Fibroblast of lung (primary cell): ENCODE measurements at places on chromosomes 13 and 19.
A peak's percentile ranks its signal among the peaks of the same experiment; 100 is the strongest.

GRCh38 chr13:61294467-61295191, 121.0 kb downstream of the PCDH20 start:
- no peak for DNase-seq

DNA sequence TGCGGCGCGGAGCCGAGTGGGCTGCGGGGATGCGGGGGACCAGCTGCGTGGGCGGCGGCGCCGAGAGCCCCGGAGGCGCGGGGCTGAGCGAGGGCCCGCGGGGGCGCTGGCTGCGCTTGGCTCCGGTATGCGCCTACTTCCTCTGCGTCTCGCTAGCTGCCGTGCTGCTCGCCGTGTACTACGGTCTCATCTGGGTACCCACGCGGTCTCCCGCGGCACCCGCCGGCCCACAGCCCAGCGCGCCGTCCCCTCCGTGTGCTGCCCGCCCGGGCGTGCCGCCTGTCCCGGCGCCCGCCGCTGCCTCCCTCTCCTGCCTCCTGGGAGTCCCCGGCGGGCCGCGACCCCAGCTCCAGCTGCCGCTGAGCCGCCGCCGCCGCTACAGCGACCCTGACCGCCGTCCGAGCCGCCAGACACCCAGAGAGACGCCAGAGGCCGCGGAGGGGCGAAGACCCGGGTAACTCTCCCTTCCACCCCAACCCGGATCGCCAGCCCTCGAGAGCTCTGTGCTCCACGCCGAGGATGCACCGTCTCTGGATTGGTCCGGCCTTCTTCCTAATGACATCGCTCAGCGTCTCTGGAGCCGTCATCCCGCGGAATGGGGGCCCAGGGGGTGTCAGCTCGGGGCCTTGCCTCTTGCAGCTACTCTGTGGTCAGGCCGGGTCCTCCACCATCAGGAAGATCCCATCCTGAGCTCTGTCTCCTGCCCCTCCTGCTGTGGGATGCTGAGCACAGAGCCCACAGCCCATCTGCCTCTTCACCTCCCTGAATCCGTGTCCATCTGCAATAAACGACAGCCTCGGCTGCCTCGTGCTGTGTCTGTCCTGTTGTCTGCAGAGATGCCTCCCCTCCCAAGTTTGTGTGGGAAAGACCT, 441 bp downstream of the INAFM1 start:
- DNase-seq = no peak

- peak; percentile 93 for DNase-seq
Observed at GRCh38 chr13:114099191-114099590, 33.2 kb downstream of the RASA3 start.

DNA sequence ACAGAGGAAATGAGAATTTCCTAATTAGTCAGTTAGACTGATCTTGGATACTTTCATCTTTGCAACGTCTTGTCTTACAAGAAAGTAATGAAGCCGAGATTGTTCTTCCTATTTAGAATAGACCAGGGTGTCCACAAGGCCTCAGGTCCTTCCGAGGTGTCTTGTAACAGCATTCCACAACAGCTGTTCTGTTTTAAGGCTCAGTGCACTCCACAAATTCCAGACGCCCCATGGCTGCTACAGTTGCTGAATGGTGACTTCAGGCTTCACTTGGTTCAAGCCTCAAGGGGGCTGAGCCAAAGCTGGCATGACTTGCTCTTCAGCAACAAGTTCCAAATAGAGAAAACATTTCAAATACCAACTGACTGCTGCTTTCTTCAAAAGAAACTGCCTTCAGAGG, 143.4 kb downstream of the SHISA2 start:
- no peak for DNase-seq

- DNase-seq = no peak
Observed at GRCh38 chr19:4979211-4979807, 10.4 kb downstream of the KDM4B start.

- DNase-seq = peak; percentile 36
Observed at GRCh38 chr13:70253834-70254233, 145.6 kb upstream of the KLHL1 start.

GRCh38 chr13:26658448-26659385, 101.2 kb downstream of the WASF3 start:
- no peak for DNase-seq

GRCh38 chr19:53870485-53870844, 2.8 kb downstream of the MYADM start:
- peak; percentile 20 for DNase-seq

- no peak for DNase-seq
Observed at GRCh38 chr19:34957830-34958751, 5.9 kb downstream of the ZNF792 start.

DNA sequence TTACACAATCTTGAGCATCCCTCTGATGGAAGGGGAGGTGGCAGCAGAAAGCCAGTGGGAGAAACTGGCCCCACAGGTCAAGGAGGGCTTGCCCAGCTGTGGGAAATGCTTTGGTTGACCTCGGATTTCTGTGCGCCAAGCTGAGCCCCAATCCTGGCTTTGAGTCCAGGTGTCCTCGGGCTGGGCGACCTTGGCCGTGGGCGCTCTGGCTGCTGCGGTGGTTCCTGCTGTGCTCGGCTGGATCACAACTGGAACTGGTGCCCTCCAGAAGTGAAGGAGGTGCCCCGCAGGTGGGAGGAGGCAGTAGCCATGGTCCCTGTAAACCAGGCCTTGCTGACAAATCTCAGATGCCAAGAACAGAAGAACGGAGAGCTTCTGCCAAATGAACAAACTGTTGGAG, 56.4 kb downstream of the ZNF676 start:
- DNase-seq = no peak

DNA sequence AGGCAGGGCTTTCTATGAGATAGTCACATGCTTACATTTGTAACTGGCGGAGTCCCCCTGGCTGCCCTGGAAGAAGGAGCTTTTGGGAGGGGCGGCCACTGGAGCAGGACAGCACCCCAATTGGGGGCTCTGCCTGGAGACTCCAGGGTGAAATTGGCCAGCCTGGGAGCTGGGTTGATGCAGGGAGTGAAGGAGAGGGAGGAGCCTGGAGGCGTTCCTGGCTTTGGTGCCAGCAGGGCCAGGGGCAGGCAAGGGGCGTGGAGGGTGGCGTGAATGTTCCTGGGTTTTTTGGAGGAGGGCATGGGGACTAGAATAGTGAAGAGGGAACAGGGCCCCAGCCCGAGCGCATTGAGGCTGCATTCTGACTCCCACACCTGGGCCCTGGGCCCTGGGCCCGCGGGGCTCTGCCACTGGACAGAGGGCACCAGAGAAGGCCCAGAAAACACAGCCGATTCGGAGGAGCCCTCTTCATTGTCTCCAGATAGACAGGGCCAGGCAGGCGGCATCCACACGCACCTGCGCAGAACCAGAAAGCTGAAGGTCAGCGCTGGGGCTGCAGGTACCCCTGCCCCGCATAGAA, 29.5 kb downstream of the COMP start:
- no peak for DNase-seq

DNA sequence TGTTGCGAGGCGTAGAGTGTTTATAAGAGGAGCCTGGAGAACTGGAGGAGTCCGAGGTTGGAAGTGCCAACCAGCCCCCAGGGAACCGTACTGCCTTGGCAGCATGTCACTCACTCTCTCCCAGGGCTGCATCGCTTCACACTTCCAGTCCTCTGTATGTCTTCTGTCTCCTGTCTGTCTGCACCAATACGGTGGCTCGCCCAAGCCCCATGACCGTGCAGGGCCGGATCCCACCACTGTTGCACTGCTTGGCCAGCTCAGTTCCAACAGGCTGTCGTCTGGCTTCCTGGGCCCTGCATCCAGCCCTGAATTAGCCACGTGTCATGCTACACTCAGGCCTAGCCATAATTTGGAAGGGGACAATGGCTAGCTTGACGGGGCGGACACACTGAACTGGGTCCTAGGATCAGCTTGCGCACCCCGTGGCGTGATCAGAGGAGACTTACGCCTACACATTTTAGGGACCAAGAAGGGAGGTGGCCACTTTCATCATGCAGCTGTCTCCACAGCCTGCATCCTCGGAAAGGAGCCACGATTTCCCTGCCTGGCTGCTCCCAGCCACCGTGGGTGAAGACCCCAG, 147.1 kb downstream of the URI1 start:
- DNase-seq = no peak

- DNase-seq = peak; percentile 43
Observed at GRCh38 chr13:32902874-32903273, 113.3 kb upstream of the KL start.

DNA sequence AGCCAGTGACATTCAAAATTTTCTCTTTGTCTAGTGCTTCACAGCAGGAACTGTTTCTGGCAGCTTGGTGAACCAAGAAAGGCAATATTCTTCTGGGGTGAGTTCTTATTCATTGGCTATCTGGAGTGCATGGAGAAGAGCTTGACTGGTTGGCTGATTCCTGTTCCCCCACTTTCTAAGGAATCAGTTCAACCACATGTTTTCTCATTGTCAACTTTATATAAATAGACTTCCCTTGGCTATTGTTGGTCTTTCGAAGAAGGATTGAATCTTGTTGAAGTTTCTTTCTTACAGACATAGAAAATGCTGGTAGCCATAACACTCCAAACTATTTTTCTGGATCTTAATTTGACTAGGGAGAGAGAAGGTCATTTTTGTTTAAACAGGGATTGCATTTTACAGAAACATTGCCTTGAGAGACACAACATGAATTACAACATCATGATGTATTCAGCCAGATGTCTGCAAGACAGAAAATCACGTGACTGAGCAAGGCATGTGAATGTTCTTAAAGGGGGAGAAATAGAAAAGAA, 85.2 kb downstream of the EDNRB start:
- DNase-seq = peak; percentile 95

- DNase-seq = no peak
Observed at GRCh38 chr13:93589788-93590187, 363.2 kb downstream of the GPC6 start.

- peak; percentile 74 for DNase-seq
Observed at GRCh38 chr19:31351056-31351854, 2.0 kb upstream of the TSHZ3 start.

DNA sequence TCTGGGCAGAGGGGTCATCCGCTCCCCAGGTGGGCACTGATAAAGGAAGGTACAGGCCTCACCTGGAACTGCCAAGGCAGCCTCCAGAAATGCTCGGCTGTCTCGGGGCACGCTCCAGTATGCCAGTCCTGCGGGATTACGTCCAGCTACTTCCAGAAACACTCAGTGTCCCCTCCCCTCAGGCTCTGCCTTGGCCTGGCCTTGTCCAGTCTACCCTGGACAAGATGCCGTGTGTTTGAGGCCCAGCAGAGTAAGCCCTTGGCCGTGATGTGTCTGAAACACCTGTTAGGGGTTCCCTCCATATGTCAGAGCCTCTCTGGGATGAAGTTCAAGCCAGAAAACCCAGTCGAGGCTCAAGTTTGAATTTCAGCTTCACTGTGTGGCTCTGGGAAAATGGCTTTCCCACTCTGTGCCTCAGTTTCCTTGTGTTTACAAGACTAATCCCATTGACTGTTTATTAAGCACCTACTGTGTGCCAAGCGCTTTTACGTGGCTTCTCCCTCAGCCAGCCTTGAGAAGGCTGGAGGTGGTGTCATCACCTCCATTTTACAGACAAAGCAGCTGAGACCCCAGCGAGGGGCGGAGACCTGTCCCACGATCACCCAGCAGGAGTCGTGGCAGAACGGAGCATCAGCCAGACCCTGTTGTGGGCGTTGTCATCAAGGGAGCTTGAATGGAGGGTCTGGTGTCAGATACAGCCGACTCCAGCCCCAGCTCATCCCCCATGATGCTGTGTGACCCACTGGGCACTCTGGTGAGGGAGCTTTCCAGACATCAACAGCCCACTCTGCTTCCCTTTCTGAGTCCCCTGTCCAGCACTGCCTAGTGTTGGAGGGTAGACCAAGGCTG, 2.0 kb upstream of the PIK3R2 start:
- DNase-seq = no peak

DNA sequence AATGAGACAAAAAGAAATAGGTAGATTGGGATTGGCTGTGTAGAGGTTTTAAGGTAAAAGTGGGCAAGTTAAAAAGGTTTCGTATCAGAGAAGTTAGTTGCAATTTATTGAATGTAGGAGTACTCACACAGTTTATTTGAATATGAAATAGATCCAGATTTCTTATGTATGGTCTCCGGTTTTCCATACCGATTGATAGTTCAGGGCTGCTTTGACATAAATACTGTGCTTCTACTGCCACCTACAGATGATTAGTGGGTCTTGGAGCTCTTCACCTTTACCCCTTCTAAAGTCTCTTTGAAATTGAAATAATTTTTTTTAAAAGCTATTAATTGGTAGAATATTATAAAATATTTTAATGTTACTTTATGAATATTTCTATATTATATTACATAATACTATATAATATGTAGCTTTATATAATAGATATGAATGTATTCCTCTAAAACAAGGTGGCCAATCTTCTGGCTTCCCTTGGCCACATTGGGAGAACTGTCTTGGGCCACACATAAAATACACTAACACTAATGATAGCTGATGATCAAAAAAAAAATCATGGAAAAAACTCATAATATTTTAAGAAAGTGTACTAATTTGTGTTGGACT, 7.7 kb upstream of the GPR18 start:
- peak; percentile 41 for DNase-seq

DNA sequence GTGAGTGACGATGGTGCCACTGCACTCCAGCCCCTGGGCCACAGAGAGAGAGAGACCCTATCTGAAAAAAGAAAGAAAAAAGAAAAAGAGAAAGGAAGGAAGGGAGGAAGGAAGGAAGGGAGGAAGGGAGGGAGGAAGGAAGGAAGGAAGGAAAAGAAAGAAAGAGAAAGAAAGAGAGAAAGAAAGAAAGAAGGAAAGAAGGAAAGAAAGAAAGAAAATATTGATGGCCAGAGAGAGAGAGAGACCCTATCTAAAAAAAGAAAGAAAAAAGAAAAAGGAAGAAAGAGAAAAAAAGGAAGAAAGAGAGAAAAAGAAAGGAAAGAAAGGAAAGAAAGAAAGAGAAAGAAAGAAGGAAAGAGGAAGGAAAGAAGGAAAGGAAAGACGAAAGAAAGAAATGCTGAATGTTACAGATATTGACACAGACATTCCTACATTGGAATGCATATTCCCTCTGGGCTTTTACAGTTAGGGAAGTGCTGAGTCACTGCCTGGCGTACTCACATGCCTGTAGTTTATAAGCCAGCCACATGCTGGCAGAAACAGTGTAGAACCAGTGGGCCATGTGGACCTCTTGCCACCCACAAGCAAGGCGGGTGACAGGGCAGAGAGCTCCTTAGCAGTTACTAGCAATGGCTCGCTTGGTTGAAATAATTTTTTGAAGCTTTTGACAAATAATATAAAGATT, 34.6 kb upstream of the SLC46A3 start:
- peak; percentile 70 for DNase-seq

DNA sequence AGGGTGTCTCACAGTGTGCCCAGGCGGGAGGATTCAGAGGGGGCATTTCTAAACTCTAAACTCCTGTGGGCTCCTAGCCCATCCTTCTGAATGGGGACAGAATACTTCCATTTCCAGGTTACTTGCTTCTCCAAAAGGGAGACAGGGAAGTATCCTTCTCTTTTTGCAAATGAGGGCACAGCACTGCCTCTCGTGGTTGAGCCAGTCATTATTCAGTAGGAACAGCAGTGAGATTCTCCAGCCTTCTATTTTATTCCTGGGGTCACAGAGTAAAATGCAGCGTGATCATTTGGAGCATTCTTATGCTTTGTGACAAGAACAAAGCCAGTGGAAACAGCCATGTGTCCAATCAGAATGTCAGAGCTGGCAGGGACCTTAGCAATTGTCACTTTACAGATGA, 15.7 kb upstream of the TSHZ3 start:
- no peak for DNase-seq

- no peak for DNase-seq
Observed at GRCh38 chr13:57056601-57057180, 84.0 kb upstream of the PRR20A start.
